ENCODE measurements at places on chromosomes 7 and 10. TPM values are rescaled to one million over a fixed set of nuclear protein-coding genes. Genes with fewer than 3 reads are reported as not detected.

NHLRC2 gene
- 14.3 TPM for total RNA-seq

HECTD2 gene
- total RNA-seq = 7.3 TPM

DNA sequence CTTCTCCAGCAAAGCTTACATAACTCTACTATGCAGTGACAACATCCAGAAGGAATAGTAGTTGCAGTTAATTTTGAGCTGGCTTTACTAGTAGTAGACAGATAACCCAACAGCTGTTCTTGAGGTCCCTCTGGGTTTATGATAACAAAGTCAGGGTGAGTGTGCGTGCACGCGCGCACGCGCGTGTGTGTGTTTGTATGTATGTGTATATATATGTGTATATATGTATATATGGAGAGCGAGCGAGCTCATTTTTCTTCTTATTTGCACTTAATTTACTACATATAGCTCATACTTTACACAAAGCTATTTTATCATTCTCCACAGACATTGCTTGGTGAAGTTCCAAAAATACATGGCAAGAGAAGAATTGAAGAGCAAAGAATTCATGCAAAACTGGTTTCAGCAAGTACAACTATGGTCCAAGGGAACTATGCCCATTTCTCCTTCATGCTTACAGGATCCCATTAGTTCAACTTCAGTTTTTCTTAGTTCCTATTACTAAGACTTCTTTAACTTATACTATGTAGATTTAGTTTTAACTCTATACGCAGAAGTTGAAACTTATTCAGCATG is 105.9 kb upstream of the TMEM168 start:
- DNase-seq = no peak

DNA sequence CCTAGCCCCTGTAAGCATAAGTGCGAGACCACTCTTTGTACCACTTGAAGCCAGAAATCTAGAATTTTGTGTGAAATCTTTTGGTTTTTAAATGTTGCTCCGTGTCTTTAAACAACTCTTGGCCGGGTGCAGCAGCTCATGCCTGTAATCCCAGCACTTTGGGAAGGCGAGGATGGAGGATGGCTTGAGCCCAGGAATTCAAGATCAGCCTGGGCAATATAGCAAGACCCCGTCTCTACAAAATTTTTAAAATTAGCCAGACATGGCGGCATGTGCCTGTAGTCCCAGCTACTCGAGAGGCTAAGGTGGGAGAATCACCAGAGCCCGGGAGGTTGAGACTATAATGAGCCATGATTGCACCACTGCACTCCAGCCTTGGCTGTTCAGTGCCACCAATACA is 4.4 kb upstream of the SLF2 start:
- no peak for DNase-seq

DNA sequence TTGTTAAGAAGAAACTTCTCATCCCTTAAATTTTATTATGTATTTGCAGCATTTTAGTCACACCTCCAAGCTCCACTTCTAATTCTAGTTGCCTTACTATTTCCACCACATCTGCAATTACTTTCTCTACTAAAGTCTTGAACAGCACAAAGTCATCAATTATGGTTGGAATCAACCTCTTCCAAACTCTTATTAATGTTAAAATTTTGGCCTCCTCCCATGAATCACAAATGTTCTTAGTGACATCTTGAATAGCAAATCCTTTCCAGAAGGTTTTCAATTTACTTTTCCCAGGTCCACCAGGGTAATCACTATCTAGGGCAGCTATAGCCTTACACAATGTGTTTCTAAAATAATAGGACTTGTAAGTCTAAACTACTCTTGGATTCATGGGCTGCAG is 126.3 kb upstream of the POM121L12 start:
- DNase-seq = no peak

PDE6C gene
- not detected for total RNA-seq

INMT gene
- not detected for total RNA-seq

CUZD1 gene
- total RNA-seq = 0.99 TPM
